ENCODE measurements at places on chromosomes 4 and X.
A peak's percentile ranks its signal among the peaks of the same experiment; 100 is the strongest.

- DNase-seq: peak; percentile 55
Observed at GRCh38 chr4:46844325-46844917, 64.6 kb downstream of the COX7B2 start.

DNA sequence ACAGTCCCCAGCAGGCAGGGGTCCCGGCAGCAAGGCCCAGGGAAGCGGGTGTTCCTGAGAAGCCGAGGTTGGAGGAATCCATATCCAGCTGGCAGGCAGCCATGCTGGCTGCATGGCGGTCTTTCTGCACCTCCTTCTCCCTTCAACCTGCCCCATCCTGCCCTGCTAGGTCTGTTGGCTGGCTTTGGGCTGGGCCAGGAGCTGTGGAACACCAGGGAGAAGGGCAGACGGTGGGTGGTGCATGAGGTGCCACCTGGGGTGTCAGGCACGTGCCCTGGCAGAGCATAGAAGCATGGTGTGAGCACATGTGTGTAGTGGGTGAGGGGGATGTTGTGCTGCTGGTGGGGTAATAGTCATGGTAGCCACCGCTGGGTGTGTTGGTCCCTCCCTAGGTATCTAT is 150.1 kb downstream of the PJA1 start:
- no peak for DNase-seq

DNA sequence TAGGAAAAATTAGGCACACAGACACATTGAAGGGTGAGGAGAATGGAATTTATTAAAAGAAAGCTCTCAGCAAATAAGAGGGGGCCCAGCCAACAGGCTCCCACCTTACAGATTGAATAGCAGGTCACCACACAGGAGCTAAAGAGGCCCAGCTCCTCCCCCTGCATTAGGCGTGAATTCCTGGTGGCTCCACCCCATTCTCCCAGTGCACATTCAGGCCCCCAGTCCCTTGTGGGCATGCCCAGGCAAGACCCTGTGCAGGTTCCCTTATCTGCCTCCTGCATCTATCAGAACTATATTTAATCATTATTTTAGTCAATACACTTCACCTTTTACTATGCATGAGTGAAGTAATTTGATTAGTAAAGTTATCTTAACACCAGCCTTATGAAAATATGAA is 856.3 kb upstream of the NDST4 start:
- no peak for DNase-seq

- DNase-seq: no peak
Observed at GRCh38 chrX:69033936-69034335, 131.3 kb downstream of the PJA1 start.

DNA sequence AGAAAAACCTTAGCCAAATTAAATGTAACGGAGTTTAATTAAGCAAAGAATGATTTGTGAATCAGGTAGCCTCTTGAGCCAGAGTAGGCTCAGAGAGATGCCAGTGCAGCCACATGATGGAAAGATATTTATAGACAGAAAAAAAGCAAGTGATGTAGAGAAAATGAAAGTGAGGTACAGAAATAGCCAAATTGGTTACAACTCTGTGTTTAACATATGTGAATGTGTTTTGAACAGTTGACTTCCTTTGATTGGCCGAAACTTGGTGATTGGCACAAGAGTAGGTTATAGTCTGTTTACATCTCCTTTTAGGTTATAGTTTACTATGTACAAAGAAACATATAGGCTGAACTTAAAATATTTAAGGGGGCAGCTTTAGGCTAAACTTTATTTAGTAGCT is 459.9 kb upstream of the BOD1L1 start:
- no peak for DNase-seq

GRCh38 chr4:137896221-137896737 is 345.9 kb downstream of the SLC7A11 start:
- no peak for DNase-seq

- no peak for DNase-seq
Observed at GRCh38 chr4:24328711-24329110, 255.6 kb downstream of the DHX15 start.

DNA sequence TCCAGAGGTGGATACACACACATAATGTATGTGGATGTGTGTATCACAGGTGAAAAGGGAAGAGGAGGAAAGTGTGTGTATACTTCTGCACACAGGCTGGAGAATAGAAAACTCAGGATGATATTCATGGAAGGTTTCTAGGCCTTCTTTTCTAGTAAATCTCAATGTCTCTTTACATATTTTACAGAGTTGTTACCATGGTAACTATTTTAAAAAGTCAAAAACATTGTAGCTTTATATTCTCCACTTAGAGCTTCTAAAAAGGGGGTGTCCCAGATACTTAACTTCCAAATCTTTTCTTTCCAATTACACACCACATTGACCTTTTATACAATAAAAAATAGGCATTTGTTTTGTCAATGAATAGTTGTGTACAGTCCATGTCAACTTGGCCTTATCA is 604.8 kb upstream of the LCORL start:
- DNase-seq: no peak

DNA sequence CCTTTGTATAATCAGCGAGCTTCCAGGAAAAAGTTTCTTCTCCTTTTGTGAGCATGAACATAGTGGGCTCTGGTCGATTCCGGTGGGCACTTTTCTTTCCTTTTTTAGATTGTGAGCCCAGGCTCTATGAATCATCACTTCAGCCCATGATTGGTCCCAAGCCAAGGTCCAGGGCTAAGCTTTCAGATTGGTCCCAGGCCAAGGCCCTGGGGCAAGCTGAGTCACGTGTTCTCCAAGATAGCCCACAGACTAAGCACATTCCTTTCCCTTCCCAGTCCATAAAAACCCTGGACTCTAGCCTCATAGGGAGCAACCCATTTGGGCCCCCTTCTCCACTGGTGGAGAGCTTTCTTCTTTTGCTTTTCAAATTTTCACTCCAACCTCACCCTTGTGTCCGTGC is 430.5 kb downstream of the NAP1L3 start:
- no peak for DNase-seq

GRCh38 chr4:168474660-168475320 is 5.5 kb downstream of the DDX60L start:
- DNase-seq: no peak

- no peak for DNase-seq
Observed at GRCh38 chr4:65502131-65502701, 168.1 kb downstream of the EPHA5 start.

- peak; percentile 77 for DNase-seq
Observed at GRCh38 chrX:19372170-19372546, 28.4 kb downstream of the PDHA1 start.

- no peak for DNase-seq
Observed at GRCh38 chr4:52317981-52318380, 266.9 kb downstream of the SPATA18 start.

GRCh38 chrX:29530501-29530900 is 684.9 kb upstream of the MAGEB2 start:
- no peak for DNase-seq

GRCh38 chr4:94595880-94596483 is 144.2 kb downstream of the PDLIM5 start:
- no peak for DNase-seq

DNA sequence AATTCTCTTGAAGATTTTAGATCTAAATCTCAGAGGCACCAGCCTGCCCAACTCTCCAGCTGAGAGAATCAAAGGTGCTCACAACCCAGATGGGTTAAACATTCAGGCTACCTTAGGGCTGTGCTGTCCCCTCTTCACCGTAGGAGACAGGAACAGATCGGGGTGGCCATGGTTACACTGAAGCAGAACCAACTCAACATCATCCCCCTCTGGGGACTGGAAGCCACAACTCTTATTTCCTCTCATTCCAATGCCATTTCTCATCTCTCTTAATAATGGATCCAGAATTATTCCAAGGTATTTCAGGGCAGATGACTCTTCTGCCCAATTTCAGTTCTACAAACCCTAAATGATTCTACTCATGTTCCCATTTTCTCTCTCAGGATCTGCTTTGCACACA is 109.7 kb downstream of the NKX6-1 start:
- DNase-seq: no peak

DNA sequence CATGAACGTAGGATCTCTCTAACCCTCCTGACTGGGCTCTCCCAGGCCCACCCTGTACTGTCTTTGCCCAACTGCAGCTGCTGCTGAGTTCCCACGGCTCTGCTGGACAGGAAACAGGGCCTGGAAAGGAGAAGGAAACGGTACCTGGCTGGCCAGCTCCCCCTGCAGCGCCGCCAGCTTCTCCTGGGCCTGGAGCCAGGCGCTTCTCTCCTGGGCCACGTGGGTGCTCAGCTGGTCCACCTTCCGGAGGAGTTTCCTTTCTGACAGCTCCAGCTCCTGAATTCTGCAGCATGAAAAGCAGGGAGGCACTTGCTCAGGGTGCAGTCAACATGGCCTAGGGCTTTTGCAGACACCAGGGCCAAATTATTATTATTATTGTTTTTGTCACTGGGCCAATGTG is 6.5 kb downstream of the C4orf50 start:
- DNase-seq: no peak

GRCh38 chr4:42785817-42786216 is 106.7 kb upstream of the GRXCR1 start:
- DNase-seq: no peak

DNA sequence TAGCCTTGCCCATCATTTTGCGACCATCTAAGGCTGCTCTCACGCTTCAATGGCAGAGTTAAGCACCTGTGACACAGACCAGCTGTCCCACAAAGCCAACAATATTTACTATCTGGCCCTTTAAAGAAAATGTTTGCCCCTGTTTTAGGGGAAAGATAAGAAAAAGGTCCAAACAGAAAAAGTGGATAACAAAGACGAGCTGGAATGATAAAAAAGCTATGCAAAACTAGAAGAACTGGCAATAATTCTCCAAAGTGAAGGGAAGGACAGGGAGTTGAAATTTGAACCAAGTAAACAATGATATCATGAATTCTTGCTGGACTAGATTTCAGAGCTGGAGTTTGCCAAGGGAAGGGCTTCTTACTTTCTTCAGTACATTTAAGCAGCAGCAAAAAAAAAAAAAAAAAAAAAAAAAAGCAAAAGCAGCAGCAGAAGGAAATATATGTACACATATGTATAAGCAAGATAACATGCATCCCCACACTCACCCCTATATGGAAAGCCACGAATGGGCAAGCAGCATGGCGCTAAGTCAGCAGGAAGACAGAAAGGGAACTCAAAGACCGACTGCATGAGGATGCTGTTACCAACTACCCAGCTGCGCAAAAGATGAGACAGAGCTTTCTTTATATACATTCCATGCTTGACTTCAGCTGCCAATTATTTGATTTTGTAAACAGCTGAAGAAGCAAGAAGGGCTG is 12.5 kb downstream of the TRAPPC2 start:
- no peak for DNase-seq

GRCh38 chr4:186979961-186980745 is 256.5 kb upstream of the FAT1 start:
- DNase-seq: no peak

- peak; percentile 71 for DNase-seq
Observed at GRCh38 chr4:159103384-159103990, 608 bp downstream of the RAPGEF2 start.

DNA sequence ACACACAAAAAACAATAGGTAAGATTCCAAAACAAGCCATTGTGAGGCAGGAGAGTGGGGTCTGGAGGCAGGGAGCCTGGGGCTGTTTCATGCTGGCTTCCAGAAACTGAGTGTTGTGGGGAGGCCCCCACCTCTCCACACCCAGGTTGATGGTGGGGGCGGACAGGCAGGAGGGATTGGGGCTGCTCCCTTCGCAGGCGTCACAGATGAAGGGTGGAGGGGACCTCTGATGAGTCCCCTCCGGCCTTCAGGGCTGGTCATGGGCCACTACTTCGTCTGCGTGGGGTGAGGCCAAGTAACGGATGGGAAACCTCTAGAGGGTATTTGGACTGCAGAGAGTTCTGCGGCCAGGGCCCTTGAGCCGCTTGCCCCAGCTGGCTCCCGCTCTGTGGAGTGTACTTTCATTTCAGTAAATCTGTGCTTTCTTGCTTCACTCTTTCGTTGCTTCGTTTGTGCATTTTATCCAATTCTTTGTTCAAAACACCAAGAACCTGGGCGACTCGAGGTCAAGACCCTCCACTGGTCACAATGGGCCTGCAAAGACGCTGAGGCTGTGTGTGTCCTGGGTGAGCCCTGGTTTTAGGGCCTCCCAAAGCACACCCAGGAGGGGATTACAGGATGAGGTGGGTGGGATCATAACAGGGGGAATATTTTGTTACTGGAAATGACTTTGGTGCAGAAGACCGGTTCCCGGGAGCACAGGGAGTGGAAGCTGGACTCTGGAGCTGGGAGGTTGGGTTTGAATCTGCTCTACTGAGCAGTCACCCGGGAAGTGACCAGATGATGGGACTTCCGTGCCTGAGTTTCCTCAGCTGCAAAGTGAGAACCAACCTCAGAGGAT is 83.7 kb upstream of the ADRA2C start:
- DNase-seq: no peak

DNA sequence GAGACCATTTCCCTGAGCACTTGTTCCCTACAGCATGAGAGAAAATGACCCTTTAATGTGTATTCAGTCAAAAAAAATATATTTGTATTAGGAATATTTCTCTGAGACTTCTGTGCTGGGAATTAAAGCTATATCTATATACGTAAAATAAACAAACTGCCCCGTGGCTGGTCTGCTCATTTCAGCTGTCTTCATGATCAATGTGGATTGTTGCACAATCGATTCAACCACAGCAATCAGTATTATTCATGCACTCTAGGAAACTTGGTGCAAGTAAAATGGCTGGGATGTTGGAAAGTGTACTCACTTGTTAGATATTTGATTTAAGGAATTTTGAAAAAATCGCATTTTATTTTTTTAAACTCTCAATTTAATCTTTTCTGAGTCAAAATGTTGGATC is 307.9 kb upstream of the ZFP42 start:
- DNase-seq: no peak

- DNase-seq: no peak
Observed at GRCh38 chrX:23271026-23271425, 63.6 kb upstream of the PTCHD1 start.

Measured in sciatic nerve (tissue), 2 donors.